ENCODE measurements at places on chromosomes 3 and 15. TPM values are rescaled to one million over a fixed set of nuclear protein-coding genes. Genes with fewer than 3 reads are reported as not detected.
A peak's percentile ranks its signal among the peaks of the same experiment; 100 is the strongest.

PP2D1 gene
- total RNA-seq = not detected

SPATA12 gene
- total RNA-seq = not detected

SSUH2 gene
- total RNA-seq = 0.09 TPM

PAK6 gene
- total RNA-seq = 1.0 TPM

DNA sequence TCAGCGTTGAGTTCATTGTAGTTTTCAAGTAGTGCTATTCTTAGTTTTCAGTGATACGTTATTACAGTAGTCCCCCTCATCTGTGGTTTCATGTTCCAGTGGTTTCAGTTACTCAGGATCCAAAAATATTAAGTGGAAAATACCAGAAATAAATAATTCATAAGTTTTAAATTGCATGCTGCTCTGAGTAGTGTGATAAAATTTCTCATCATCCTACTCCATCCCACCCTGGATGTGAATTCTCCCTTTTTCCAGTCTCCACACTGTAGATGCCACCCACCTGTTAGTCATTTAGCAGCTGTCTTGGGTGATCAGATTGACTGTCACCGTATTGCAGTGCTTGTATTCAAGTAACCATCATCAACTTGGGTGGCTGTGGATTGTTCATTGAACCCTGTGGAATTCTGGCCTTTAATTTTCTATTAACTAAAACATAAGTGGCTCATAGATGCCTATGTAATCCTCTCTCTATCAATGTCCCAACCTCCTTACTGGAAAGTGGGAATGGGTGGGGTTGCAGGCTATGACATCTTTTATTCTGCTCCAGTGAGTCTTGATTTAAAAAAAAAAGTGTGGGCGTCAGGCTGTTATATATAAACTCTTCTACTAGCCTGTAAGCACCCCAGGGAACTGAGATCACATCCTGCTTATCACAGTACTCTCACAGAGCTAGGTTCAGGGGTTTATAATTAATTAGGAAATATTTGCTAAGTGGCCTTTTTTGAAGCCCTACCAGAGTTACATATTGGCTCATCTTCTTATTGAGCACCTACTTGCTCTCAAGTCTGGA lies 97.5 kb downstream of the CFAP20DC start:
- H3K4me3 ChIP-seq = no peak overlapping the region
- H3K27ac ChIP-seq = no peak overlapping the region
- DNase-seq = no peak
- H3K36me3 ChIP-seq = no peaks in the 10 kb centered on the region
- no peaks in the 10 kb centered on the region for H3K27me3 ChIP-seq
- no peaks in the 10 kb centered on the region for H3K4me1 ChIP-seq

DNA sequence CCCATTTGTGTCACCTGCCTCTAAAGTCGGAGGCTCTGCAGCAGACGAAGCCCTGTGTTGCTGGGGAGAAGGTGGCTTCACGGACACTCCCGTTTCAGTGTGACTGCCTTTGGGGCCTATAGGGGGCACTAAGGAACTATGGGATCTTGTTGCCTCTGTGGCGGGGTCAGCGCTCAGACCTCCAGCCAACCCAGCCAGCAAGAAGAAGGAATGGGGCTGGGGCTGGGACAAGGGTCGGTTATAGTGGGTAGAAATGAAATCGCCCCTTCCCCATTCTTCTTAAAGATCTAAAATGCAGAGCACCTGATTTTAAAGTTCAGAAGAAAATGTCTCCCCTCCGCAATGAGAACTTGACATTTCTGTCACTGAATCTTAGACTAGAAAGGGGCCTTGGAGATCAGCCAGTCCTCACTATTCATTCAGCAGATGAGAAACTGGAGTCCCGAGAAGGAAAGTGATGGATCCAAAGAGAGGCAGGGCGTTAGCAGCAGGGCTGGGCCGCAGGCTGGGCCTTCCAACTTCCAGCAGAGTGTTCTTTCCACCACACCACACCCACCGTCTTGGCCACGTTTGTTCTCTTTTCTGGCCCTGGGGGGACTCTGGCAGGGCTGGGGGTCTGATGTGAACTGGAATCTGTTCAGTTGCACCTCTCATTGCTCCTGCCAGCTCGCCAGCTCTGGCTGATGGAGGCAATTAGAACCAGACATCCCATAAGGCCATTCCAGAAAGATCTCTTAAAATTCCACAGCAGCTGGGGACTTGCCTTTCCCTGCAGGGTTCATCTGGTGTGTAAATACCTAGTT lies 195.4 kb downstream of the OPA1 start:
- H3K4me1 ChIP-seq = no peaks in the 10 kb centered on the region
- H3K36me3 ChIP-seq = no peaks in the 10 kb centered on the region
- no peak overlapping the region for H3K27ac ChIP-seq
- H3K27me3 ChIP-seq = peaks cover 50% of the 10 kb centered on the region
- no peak overlapping the region for H3K4me3 ChIP-seq

GRCh38 chr3:133487920-133488540 lies 85.5 kb upstream of the CDV3 start:
- peak overlapping the region; percentile 60 for H3K27ac ChIP-seq
- H3K27me3 ChIP-seq = no peaks in the 10 kb centered on the region
- H3K36me3 ChIP-seq = peaks cover 12% of the 10 kb centered on the region
- no peak overlapping the region for H3K4me3 ChIP-seq
- peaks cover 56% of the 10 kb centered on the region for H3K4me1 ChIP-seq

DNA sequence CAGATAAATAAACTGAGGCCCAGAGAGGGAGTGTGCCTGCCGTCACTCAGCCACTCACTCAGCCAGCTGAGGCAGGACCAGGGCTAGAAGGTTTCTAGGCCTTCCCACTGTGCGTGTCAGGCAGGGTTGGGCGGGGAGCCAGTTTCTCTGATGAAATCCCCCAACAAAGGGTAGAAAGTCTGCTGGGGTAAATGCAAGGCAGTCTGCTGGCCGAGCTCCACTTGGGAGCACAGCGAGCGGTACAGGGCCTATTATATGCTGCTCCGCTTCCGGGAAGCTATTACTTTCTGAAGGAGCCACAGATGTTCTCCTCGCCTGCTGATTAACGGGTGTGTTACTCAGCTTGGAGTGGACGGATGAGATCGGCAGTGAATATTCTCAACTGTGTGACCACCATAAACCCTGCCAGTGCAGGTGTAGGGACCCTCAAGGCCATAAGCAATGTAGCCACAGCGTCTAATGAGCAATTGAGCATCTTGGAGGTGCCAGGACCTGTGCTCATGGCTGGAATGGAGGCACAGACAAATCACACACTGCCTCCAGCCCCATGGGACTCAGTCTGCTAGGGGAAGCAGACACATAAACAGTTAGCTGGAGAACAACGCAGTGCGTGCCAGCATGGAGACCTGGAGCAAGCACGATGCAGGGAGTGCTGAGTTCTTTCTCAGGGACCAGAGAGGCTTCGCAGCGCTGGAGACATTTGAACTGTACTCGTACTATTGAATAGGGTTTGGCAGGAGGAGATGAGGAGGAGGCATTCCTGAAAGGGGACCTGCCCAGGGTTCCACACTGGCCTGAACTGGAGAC lies 42.1 kb downstream of the CORO2B start:
- no peak overlapping the region for H3K4me3 ChIP-seq
- no peak overlapping the region for H3K27ac ChIP-seq
- no peak for DNase-seq
- no peaks in the 10 kb centered on the region for H3K4me1 ChIP-seq
- H3K36me3 ChIP-seq = no peaks in the 10 kb centered on the region

DNA sequence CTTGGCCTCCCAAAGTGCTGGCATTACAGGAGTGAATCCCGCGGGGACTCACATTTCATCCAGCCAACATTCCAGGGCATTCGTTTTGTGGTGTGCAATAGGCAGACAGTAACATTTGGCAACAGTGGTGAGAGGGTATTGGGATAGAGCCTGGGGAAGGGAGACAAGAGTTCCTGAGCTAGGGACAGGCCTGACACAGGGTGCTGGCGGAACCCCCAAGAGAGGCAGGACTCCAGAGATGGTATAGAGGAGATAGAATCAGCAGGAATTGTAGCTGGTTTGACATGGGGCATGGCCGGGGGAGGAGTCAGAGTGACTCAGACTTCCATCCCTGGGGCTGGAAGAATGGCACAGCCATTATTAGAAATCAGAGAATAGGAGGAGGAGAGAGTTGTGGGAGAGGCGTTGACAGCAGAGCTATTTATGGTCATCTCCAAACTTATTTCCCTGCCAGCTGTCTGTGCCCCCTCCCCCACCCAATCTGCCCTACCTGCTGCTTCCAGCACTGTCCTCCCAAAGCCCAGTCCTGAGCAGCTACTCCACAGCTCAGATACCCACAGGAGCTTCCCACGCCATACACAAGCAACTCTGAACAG lies 4.4 kb upstream of the IDH2 start:
- DNase-seq = no peak
- peaks cover 6% of the 10 kb centered on the region for H3K4me1 ChIP-seq
- H3K36me3 ChIP-seq = no peaks in the 10 kb centered on the region
- peaks cover 4% of the 10 kb centered on the region for H3K27me3 ChIP-seq
- H3K4me3 ChIP-seq = no peak overlapping the region

DNA sequence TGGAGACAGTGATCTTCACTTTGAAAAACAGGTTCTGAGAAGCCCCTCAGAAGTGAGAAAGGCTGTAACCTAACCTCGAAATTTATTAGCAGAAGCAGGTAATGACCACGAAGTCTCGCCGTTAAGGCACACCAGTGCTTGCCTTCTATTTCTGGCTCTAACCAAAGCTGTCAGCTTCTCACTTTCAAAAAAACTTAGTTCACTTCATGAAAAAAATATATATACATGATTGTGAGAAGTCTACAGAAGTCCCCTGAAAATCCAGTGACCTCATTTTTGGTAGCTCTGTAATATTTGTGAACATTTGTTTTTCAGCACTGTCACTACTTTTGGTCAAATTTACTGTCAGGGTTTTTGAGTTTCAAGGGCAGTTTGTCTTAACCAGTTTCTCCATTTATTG lies 19.1 kb upstream of the AKAP13 start:
- H3K4me3 ChIP-seq = no peak overlapping the region
- DNase-seq = no peak
- H3K27ac ChIP-seq = no peak overlapping the region

DNA sequence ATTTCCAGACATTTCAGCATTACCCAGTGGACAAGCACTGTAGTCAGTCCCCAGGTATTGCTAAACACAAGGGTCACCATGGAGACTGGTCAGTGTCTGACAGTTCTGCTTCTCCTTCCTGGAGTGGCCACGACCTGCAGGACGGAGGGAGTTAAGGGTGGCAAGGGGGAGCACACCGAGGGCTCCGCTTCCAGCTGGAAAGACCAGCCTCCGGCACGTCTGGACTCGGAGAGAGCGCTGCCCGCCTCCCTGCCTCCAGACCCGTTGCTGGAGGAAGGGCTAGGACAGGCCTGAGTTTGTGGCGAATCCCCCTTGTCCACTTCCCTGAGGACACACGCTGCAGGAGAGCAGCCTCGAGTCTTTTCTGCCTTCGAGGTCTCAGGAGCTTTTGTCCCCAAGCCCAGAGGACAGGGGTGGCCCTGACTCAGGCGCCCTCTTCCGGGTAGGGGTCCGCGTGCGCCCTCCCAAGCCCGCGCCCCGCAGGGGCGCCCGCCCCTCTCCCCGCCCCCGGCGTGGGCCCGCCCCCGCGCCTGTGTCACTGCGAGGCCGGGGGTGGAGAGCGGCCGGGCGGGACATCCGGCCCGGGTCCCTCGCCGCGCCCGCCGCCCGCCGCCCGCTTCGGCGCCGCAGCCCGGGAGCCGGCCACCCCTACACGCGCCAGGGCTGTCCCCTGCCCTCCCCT lies at the start of gene CHST14:
TSS of gene CHST14 (plus strand) at position 562 of the 682 bp plus-strand sequence. CDS start 230 bp downstream, outside the sequence.
- no peaks in the 10 kb centered on the region for H3K27me3 ChIP-seq
- DNase-seq = peak; percentile 59
- H3K27ac ChIP-seq = peak within 1 kb of the TSS; percentile 80
- H3K4me1 ChIP-seq = peaks cover 21% of the 10 kb centered on the region
- peak within 1 kb of the TSS; percentile 84 for H3K4me3 ChIP-seq
- peaks cover 4% of the 10 kb centered on the region for H3K36me3 ChIP-seq

GRCh38 chr15:26178640-26179220 lies 315.6 kb upstream of the ATP10A start:
- no peaks in the 10 kb centered on the region for H3K27me3 ChIP-seq
- H3K27ac ChIP-seq = no peak overlapping the region
- no peak for DNase-seq
- H3K4me3 ChIP-seq = no peak overlapping the region

- no peak overlapping the region for H3K27ac ChIP-seq
- H3K27me3 ChIP-seq = no peaks in the 10 kb centered on the region
- no peak overlapping the region for H3K4me3 ChIP-seq
- peaks cover 10% of the 10 kb centered on the region for H3K36me3 ChIP-seq
- no peak for DNase-seq
These were observed 11.5 kb downstream of the CRYGS start for GRCh38 chr3:186532598-186533072.

- no peaks in the 10 kb centered on the region for H3K27me3 ChIP-seq
- no peak overlapping the region for H3K27ac ChIP-seq
- no peaks in the 10 kb centered on the region for H3K4me1 ChIP-seq
- H3K36me3 ChIP-seq = no peaks in the 10 kb centered on the region
- no peak overlapping the region for H3K4me3 ChIP-seq
These were observed 133.6 kb downstream of the OCA2 start for GRCh38 chr15:27965546-27965945.

GRCh38 chr3:90145094-90145860 lies 1037.9 kb downstream of the EPHA3 start:
- no peak overlapping the region for H3K4me3 ChIP-seq
- H3K4me1 ChIP-seq = no peaks in the 10 kb centered on the region
- no peaks in the 10 kb centered on the region for H3K27me3 ChIP-seq
- H3K27ac ChIP-seq = no peak overlapping the region
- H3K36me3 ChIP-seq = no peaks in the 10 kb centered on the region

GRCh38 chr15:98785431-98785806 lies 137.1 kb downstream of the IGF1R start:
- no peak overlapping the region for H3K4me3 ChIP-seq
- no peak for DNase-seq
- peaks cover 7% of the 10 kb centered on the region for H3K4me1 ChIP-seq
- H3K27ac ChIP-seq = no peak overlapping the region
- peaks cover 8% of the 10 kb centered on the region for H3K27me3 ChIP-seq

GRCh38 chr3:59660376-59660775 lies 610.6 kb upstream of the CFAP20DC start:
- peaks cover 4% of the 10 kb centered on the region for H3K27me3 ChIP-seq
- H3K4me1 ChIP-seq = no peaks in the 10 kb centered on the region
- no peaks in the 10 kb centered on the region for H3K36me3 ChIP-seq
- H3K27ac ChIP-seq = no peak overlapping the region
- H3K4me3 ChIP-seq = no peak overlapping the region

DNA sequence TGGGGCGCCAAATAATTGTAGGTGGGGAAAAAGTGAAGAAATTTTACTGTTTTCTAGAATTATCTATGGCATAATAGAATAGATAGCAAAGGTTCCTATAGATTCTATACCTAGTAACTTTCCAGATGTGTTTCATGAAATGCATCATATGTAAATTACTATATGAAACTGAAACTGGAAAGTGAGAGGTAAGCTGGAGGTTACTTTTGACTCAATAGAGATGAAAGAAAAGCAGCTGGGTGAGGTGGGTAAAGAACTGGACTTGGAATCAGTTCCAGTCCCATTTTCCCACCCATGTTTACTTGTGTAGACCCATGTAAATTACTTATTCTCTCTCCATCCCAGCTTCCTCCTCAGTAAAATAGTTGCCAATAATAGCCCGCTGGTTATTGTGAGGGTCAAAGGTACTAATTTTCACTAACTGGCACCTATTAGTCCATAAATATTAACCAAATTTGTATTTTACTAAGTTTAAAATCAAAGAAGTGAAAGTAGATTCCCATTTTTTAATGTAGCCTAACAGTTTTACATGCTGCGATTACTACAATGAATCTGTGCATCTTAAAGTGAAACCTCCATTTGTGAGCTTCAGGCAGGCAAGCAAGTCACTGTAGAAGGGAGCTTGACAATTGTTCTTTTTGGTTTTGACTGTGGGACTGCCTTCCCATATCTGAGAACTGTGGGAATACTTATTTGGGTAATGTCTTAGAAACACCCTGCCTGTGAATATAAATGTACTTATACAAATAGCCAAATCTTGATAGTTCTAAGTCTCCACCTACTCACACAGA lies 312.1 kb downstream of the SLC9A9 start:
- H3K4me3 ChIP-seq = no peak overlapping the region
- H3K27ac ChIP-seq = no peak overlapping the region
- H3K27me3 ChIP-seq = no peaks in the 10 kb centered on the region
- H3K36me3 ChIP-seq = no peaks in the 10 kb centered on the region
- DNase-seq = no peak

All from activated CD8-positive, alpha-beta memory T cell treated with anti-CD3 and anti-CD28 coated beads, Interleukin-2, amount 10 ng/mL, durations not matched to agents 7 days and 5 days (primary cell).